ENCODE measurements at places on chromosomes 1 and 21.

DNA sequence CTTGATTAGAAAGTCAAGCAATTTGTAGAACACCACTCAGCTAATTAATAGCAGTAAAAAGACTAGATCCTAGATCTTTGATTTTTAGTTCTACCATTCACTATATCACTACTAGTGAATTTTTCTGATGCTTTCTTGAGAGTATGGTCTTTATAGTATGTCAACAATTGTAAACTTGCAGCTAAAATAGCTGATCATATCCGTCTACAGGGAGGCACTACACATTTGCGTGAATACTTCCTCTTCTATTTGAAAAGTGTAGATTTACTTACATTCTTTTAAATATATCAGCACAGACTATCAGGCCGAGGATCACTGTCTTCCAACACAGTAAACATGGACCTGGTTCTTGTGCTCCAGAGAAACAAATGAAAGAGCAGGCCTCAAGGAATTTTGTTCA lies 18.6 kb upstream of the PTPRC start:
- no peak for DNase-seq

DNA sequence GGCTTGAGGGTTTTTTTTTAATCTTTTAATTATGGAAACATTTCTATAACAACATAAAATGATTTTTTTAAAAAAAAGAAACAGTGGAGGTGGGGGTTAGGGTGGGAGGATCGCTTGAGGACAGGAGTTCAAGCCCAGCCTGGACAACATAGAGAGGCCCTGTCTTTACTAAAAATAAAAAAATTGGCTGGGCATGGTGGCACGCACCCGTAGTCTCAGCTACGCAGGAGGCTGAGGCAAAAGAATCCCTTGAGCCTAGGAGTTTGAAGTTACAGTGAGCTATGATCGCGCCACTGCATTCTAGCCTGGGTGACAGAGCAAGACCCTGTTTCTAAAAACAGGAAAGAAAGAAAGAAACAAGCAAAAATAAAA lies 32.2 kb upstream of the RNF11 start:
- no peak for DNase-seq

GRCh38 chr1:202234331-202235002 lies 40.9 kb downstream of the LGR6 start:
- no peak for DNase-seq

DNA sequence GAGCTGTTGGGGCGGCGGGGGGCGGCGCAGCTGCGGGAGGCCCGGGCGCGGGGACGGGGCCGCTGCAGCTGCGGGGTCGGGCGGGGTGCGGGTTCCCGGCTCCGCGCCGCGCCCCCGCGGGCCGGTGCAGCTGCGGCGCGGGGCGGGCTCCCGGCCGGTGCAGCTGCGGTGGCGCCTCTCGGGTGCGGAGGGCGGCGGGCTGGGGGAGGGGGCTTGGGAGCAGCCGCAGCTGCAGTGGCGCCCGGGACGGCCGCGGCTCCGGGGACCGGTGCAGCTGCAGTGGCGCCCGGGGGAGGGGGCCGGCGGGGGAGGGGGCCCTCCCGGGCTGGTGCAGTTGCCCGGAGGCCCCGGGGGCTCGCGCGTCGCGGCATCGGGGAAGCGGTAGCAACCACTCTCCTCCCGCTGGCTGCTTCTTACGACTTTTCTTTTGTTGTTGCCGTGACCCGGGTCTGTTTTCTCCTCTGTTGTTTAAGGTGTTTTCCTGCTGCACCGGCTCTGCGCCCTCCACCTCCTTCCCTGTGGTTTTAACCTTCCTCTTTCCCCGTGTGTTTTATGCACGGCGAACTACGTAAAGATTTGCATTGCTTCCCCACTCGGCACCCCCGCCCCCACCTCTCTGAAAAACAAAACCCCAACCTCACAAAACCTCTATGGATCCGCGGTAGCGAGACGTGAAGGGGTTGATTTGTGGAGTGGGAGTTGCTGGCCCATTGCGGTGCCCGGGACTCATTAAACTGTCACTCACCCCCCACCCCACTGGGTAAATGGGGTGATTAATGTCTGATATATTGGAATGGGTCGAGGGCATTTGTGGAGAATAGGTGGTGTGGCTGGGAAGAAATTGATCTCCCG lies 1.7 kb upstream of the ZBTB18 start:
- DNase-seq: peak; percentile 56

GRCh38 chr1:53634571-53634979 lies 104.4 kb downstream of the GLIS1 start:
- DNase-seq: peak; percentile 5

- DNase-seq: no peak
Observed at GRCh38 chr1:39755965-39756659, 15.0 kb downstream of the OXCT2 start.

- no peak for DNase-seq
Observed at GRCh38 chr1:6239213-6239752, 3.5 kb upstream of the ICMT start.

DNA sequence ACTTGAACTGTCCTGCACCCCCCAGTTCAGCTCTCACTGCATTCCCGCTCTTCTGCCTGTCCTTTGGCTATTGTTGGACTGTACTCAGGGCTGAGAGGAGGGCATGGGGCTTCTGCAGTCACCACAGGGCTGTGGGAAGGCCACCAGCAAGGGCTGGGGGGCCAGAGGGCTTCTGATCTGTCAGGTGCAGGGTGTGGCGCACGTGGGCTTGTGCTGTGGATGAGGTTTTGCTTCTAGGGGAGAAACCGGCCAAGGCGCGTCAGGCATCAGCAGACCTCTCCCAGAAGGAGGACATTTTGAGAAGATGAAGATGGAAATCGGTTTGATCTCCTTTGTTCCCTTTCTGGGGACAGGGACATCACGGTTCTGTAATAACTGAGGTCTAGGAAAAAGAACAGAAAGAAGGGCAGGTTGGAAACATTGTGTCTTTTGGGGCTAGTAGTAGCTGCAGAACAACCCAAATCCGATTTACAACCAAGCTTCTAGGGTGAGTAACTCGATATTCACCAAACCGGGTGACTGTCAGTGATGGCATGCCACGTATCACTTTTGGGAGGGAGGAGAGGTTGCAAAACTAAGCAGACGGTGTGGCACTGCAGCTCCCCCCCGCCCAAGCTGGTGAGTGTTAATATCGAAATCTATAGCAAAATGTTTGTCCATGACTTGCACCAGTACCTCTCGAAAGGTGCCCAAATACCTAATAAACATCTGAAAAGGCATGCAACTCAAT lies 40.9 kb downstream of the AGPAT3 start:
- no peak for DNase-seq

DNA sequence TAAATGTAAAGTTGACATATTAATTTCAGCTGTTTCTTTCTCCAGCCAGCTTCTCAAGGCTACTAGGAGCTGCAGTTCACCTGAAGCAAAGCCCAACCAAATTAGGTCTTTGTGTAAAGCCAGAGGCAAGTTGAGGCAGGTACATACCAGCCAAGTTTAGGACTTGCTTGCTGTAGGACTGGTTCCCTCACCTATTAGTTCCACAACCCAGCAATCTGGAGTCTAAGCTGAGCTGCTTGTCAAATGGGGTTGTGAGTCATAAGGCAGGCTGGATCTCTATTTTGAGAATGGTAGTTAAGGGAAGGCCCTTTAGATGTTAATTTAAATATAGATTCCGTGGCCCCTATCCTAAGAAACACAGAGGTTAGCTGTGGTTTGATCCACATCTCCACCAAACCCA lies 7.6 kb upstream of the FLG2 start:
- no peak for DNase-seq

DNA sequence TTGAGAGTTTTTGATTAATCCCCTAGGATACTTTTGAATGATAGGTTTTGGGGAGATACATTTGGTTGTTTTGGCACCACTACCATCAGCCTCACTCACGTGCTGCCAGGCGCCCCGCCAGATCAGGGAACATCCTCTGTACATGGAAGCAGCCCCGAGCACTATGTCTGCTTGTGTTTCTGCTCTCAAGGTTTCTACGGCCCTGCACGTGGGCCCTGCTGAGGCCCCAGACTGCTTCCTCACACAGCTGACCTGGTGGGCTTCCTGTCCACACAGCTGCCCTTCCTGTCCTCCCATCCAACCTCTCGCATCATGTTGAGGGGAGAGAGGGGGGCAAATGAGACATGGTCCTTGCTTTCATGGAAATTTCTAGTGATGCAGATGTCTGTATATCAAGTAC lies 20.0 kb downstream of the ADARB1 start:
- no peak for DNase-seq

DNA sequence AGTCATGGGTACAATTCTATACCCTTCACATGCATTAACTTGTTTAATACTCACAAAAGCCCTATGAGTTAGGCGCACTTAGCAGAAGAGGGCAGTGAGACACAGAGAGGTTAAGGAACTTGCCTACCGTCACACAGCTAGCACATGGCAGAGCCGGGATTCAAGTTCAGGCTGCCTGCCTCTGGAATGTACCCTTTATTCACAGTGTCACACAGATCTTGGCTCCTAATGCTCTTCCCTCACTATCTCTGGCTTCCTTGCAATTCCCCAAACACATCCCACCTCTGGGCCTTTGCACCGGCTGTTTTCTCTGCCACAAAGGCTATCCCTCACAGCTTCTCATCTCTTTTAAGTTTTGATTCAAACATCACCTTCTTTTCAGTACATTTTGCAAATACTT lies 25.1 kb downstream of the COL16A1 start:
- DNase-seq: no peak

GRCh38 chr1:66394603-66395002 lies 139.3 kb upstream of the SGIP1 start:
- no peak for DNase-seq

DNA sequence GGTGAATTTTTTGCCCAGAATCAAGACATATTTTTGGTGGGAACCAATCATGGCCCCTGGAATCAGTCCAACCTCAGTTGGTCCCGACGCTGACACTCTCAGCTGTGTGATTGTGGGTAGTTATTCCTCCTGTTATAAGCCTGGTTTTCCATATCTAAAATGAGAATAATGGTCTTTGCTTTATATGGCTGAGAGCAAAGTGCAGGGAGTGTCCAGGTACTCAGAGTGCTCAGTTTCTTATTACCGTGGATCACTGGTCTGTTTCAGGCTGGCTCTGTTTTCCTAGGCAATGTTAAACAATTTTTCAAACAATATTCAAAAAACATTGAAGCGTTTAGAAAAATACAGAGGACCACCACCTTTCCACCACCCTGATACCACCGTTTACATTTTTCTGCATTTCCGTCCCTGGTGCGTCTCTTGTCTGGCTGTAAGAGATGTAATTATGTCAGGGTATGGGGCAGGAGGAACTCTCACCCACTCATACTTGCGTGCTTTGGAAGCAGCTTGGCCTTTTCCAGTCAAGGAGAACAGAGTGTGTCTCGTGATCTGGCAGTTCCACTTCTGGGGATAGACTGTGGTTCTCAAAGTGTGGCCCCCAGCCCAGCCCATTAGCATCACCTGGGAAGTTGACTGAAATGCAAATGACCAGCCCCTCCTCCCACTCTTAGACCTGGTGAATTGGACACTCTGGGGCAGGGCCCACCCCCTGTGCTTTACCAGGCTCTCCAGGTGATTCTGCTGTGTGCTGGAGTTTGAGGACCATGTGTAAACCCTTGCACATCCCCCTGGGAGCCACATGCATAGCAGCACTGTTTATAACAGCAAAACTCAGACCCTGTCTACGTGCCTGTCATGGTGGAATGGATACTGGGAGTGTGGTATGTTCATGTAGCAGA lies 6.8 kb downstream of the MX1 start:
- DNase-seq: no peak

DNA sequence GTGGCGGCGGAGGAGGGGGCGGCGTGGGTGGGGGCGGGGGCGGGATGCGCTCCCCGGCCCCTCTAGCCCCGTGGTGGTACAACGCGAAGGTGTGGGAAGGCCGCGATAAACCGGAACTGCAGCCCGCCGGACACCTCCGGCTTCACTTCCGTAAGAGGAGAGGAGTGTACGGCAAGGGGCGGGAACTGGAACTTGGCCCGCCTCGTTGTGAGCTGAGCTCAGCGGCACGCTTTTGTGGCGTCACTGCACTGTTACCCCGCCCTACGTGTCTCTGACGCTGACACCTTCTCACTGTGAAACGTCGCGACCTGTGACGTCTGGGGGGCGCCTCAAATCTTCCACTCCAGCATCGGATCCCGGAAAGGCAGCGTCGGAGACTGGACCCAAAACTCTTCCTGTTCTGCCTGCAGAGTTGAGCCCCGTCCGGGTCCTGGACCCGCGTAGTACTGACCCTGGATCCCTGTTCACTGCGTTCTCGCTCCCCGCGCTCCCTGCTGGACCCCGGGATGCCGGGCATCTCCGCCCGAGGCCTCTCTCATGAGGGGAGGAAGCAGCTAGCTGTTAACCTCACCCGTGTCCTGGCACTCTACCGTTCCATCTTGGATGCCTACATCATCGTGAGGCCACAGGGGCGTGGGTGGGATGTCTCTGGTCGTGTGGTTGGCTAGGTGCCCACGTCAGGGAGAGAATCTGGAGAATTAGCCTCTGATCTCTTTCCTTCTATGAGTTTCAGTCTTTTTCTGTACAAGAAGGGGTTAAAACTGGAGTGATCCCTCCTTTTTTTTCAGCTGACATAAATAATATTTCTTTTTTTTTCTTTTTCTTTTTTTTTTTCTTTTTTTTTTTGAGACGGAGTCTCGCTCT lies at the start of gene ISG20L2:
TSS of gene ISG20L2 (minus strand) at position 168 of the 864 bp plus-strand sequence. CDS start 1,114 bp downstream, outside the sequence.
- DNase-seq: peak; percentile 99

DNA sequence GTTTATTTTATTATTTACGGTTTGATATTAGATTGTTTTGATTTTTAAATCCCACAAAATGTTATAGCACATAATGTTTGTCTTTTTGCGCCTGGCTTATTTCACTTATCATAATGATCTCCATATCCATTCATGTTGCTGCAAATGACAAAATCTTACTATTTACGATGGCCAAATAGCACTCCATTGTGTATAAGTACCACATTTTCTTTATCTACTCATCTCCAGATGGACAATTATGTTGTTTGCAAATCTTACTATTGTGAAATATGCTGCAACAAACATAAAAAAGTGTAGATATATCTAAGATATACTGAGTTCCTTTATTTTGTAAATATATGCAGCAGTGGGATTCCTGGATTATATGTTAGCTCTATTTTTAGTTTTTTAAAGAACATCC lies 1568.3 kb downstream of the AMY1C start:
- no peak for DNase-seq

DNA sequence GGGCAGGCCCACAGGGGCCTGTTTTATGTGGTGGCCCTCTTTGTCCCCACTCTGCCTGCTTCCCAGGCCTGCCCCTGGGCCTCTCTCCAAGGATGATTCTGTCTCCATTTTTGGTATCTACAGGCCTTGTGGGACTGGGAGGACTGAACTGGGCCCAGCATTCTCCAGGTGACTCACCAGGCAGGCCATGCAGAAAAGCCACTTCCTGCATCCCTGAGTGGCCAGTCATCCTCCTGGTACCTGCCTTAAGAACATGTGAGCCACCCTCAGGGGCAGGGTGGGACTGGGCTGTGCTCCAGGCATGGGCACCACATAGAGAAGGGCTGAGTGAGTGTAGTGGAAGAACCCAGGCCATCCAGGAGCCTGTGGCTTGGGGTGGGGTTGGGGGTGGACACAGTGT lies 20.0 kb upstream of the BCAR3 start:
- DNase-seq: no peak

GRCh38 chr1:61741711-61742619 lies at the start of gene PATJ:
PATJ (plus strand) TSS chr1:61742480; CDS start chr1:61762893, 20,413 bp downstream.
- peak; percentile 78 for DNase-seq

Data from WERI-Rb-1 (cell line).